ENCODE measurements at places on chromosomes 11 and 22.
A peak's percentile ranks its signal among the peaks of the same experiment; 100 is the strongest.

DNA sequence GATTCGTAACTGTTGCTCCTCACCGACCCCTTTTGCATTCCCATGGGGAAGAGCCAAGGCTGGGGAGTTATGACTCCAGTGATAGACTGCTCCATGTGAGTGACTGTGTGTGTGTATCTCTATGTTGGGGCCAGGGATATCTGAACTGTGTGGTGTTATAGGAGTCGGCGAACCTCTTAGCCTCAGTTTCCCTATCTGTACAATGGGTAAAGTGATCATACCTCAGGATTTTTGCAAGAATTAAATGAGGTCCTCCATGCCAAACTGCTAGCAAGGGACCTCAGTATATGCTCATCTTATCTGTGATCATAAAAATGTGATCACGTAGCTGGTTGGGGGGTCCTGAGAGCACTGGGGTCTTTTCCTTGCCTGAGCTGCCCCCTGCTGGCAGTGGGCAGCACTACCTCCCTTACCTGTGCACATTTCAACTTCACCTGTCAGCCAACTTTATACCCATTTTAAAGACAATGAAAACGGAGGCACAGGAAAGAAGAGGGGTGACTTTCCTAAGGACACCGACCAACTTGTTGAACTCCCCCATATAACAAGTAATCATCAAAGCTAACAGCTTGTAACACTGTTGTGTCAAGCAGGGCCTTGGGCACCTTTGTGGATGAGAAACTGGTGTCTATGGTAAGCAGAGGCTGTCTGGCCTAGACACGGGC lies 1.4 kb upstream of the DPP3 start:
- no peak for DNase-seq

DNA sequence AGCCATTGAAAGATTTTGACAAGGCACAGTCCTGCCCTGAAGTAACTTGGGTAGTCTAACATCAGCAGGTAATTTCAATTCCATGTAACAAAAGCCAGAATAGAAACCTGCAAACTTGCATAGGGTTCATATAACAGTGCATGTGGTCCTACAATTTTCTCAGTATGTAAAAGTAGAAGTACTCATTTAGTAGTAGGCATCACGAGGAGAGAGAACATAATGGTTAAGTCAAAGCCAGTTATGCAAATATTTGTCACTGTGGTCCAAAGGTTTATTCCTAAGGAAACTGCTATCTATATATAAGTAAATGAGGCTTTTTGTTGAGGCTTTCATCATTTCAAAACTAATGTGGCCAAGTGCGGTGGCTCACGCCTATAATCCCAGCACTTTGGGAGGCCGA lies 10.1 kb downstream of the ATP5MG start:
- no peak for DNase-seq

DNA sequence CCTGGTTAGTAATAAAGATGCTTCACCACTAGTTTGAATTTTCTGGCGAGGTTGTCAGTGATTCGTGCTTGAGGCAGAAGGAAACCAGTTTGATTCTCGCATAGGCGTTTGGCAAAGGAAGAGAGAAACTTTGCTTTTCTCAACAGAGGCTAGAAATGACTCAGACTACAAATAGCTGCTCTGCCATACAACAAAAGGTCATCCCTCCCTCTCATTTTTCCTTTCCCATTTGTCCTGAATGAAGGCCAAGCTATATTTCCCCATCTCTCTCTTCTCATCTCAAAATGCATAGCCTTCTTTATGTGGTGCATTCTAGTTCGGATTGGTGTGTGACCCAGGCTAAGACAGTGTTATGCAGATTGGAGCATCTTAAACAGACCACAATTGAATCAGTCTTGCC lies 741.4 kb downstream of the NTM start:
- DNase-seq: no peak

DNA sequence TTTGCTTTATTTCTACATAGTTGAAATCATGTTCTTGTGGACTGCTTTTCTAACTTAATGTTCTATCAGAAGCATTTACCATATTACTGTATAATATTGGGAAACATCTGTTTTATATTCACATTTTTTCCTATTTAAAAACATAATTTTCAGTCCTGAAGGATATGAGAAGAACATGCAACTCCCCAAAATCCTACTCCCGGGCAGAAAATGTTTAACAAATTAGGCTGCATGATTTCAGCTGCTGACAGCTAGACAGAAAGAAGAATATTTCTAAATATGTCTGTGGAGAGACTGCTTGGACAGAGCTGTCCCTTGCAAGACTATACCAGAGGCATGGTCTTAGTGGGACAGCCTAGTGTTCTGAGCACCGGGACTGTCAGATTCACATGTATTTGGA lies 15.7 kb upstream of the AMPD3 start:
- no peak for DNase-seq

DNA sequence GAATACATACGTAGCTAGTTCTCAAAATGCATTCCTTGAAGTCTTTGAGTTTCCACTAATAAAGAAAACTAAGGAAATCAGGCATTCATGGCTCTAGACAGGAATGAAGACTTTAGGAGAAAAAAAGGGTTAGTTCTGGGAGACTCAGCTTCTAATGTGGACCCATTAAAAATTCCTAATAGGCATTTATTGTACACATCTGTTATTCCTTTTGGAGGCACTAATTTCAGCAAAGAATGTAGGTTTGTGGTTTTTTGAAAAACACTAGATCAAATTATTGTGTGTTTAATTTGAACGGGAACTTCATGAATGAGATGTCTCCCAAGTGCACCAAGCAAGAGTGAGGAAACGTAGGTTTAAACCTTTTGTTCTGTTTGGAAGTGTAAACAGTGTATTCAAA lies 42.7 kb downstream of the PARVA start:
- DNase-seq: no peak

DNA sequence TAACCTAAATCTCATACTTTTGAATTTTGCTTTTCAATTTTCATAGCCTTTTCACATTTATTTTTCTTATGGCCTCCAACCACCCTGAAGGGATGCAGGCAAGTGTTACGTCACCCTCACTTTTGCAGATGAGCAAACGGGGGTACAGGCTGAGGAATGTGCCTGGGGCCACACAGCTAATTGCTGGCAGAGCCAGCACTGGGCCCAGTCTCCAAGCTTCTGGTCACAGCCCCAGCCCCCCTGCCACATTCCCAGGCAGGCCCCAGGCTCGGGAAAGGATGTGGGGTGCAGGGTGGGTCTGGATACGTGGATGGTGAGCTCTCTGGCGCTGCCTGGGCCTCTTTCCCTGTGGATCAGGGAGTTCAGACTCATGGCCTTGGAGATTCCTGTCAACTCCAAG lies 138.6 kb downstream of the PKNOX2 start:
- no peak for DNase-seq

GRCh38 chr11:68216171-68216938 lies 3.3 kb upstream of the KMT5B start:
- peak; percentile 48 for DNase-seq

DNA sequence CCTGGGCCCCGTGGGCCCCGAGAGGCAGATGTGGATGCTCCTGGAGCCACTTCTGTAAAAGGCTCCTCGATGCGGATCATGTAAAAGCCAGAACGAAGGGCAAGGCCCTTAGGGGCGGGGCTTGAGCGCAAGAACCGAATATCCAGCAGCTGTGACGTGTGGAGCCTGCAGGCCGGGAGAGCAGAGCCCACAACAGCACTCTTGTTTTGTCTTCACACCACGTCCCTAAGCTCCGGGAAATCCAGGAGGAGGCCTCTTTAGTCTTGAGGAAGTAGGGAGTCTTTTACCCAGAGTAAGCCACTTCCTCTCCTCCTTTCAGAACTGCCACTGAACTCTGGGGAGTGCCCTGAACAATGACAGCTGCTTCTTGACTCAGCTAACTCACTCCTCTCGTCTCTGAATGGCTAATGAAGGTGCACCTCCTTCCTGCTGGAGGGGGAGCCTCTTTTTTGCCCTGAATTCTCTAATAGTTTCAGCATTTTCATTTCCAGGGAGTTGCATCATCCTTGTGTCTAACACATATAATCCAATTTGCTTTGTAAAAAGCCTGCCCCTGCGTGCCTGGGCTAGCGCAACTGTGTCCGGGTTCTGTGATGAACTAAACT lies 12.5 kb downstream of the L3MBTL2 start:
- DNase-seq: peak; percentile 21

- DNase-seq: no peak
Measured at GRCh38 chr11:40421208-40421981, 1038.1 kb downstream of the LRRC4C start.

DNA sequence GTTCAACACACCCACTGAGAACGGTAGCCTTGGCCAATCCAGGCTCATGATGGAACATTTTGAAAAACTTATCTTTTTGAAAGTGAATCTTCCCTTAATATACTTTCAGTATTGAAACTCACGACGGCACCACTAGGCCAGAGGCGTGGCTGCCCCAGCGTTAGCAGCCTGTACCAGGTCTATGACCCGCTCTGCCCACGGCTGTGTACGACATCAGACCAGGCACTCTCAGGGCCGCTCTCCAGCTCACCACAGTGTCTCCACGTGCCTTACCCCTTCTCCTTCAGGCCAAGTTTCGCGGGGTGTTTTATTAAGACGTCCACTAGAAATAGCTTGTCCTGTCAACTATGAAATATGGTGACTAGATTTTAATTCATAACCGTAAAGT lies 31.2 kb downstream of the ALG12 start:
- DNase-seq: no peak

- DNase-seq: no peak
Measured at GRCh38 chr11:24496386-24496735, 492 bp upstream of the LUZP2 start.

GRCh38 chr11:18332891-18333290 lies 10.5 kb downstream of the GTF2H1 start:
- DNase-seq: no peak

- DNase-seq: no peak
Measured at GRCh38 chr11:125091877-125092664, 19.4 kb downstream of the TMEM218 start.

GRCh38 chr22:42172773-42173172 lies 42.2 kb upstream of the CYP2D6 start:
- DNase-seq: no peak

DNA sequence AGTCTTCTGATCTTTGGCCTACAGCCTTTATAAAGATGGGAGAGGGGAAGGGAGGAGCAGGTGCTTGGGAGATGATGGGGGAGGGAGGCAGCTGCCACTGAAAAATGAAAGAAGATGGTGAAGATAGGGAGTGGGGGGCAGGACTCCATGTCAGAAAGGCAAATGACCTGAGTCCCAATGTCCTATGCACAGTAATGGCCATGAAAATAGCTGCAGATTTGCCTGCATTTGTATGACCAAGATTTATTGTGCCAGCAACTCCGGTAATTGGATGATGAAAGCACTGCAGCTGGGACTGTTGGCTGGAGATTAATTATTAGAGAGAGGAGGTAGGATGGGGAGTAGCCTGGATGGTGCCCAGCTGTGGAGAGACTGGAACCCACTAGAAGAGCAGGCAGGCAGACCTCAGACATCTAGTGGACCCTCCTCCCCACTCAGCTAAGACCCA lies 36.1 kb downstream of the NEU3 start:
- DNase-seq: no peak

GRCh38 chr11:46835897-46836296 lies 10.2 kb downstream of the CKAP5 start:
- no peak for DNase-seq

GRCh38 chr11:134518616-134519389 lies 106.8 kb upstream of the B3GAT1 start:
- DNase-seq: no peak

GRCh38 chr11:126162306-126163030 lies 49.0 kb downstream of the RPUSD4 start:
- no peak for DNase-seq

GRCh38 chr11:91299980-91300379 lies 924.6 kb upstream of the FAT3 start:
- no peak for DNase-seq

GRCh38 chr22:46103664-46104063 lies 46.7 kb upstream of the PPARA start:
- DNase-seq: no peak

- no peak for DNase-seq
Measured at GRCh38 chr11:6844356-6844755, 1.1 kb upstream of the OR10A5 start.

- DNase-seq: no peak
Measured at GRCh38 chr11:95293116-95293515, 62.1 kb upstream of the SESN3 start.

DNA sequence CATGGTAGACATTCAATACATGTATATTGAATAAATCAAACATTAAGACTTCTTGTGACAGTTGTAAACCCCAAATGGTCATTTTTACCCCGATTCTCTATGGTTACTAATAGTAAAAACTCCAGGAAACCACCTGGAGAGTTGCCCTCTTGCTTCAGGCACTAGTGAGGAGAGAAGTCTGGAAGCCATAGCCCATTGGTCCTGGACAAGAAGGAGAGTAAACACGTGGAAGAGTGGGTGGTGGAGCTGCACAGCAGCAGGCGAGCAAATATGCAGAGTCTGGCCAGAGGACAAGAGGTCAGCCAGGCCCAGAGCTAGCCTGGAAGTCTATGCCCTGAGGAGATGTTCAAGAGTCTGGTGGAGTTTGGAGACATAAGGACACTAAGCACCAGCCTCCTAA lies 17.7 kb downstream of the DCHS1 start:
- DNase-seq: no peak

- DNase-seq: no peak
Measured at GRCh38 chr11:22808571-22809197, 20.9 kb downstream of the SVIP start.

GRCh38 chr22:39349506-39349966 lies 255 bp upstream of the SYNGR1 start:
- no peak for DNase-seq

- DNase-seq: no peak
Measured at GRCh38 chr11:653837-654236, 16.8 kb downstream of the DRD4 start.

DNA sequence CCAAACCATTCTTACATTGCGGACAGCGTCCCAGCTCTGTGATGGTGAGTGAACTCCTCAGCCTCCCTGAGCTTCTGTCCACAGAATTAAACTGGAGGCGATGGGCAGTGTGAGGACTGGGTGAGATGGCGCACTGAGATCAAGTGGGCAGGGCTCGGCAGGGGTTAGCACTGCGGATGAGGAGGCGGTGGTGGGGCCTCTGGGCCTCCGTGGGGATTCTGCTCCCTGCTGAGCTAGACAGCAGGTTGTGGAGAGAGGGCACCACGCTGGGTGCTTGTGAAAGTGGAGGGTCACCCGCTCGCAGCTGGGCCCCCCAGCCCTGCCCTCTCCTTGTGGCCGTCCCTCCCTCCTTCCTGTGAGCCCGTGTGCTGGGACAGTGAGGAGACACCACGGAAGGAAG lies 25.6 kb upstream of the PARVG start:
- DNase-seq: no peak

DNA sequence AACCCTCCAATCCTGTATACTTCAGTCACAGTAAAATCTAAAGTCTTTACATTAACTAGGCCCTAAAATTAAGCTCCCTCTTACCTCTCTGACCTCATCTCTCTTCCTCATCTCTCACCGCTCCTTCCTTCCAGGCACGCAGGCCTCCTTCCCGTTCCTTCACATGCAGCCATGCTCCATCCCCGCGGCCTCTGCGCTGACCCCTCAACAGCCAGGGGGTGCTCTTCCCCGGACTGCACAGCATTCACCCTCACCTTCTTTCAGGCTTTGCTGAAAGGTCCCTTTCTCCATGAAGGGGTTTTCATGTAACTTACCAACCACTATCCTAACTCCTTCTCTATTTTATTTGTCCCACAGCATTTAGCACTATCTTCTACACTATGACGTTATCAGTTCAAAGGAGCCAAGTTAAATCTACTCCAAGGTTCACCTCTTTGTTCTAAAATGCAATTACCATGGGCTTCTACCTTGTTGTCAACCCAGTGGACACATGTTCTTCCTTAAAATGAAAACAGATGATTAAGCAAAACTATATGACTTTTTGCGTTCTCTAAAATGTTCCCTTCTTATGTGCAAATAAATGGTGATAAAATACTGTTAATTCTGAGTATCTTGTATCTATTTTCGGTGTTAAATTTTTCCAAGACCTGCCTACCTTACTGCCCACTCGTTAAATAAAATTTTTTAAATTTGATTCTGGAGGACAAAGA lies 57.8 kb upstream of the APOA1 start:
- no peak for DNase-seq
